ENCODE measurements at places on chromosomes 6 and 20.

DNA sequence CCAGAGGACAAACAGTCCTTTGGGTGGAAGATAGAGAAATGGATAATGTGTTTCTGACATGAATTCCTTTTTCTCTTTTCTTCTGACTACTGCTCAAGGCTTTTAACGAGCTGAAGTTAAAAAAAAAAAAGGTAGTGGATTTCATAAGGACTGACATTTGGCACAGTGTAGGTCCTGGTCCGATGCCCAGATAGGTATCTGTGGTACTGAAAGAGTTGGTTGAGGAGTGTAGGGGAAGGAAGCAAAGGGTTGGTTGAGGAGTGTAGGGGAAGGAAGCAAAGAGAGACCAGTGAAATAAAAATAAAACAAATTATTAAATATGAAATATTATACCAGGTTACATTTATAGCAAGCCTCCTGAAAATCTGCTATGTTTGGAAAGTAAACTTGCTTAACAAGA is 11.8 kb downstream of the UTRN start:
- DNase-seq: no peak

DNA sequence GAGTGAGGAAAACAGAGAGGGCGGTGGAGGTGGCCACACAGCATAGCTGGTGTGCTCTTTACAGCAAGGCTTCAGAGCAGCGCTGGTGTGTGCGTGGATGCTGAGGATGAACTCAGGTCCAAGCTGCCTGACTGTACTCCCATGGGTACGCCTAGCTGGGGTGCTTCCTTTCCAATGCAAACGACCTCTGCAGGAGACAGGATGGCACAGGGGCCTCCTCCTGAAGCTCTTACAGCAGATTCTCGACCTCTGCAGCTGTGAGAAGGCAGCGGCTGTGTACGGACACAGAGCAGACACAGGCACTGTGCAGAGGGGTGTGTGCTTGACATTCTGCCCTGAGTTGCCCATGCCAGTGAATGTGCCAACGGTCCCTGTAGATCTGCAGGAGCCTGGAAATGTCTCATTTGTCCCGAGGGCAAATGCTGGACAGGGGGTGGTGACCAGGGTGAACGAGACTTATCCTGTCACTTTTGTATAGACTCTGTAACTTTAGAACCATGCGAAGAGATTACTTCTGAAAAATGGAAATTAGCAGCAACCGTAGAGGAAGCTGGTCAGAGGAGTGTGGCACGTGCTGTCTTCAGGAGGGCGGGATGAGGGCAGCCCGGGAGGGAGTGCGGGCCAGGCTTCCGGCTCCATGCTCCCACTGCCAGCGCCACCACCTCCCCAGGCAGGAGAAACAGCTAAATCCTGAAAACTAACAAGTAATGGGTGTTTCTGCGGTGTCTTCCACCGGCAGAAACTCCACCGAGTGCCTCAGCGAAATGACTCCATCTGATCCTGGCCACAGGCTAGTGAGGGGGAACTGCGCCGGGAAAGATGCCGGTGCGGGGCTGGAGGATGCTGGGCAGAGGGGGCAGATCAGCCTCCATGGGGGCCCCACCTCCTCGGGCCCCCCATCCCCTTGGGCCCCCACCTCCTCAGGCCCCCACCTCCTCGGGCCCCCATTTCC is 120.9 kb upstream of the RPS6KA2 start:
- no peak for DNase-seq

GRCh38 chr6:116364321-116364720 is 6.4 kb upstream of the DSE start:
- DNase-seq: no peak

- no peak for DNase-seq
These were observed 102.6 kb downstream of the CDC5L start for GRCh38 chr6:44489910-44490604.

DNA sequence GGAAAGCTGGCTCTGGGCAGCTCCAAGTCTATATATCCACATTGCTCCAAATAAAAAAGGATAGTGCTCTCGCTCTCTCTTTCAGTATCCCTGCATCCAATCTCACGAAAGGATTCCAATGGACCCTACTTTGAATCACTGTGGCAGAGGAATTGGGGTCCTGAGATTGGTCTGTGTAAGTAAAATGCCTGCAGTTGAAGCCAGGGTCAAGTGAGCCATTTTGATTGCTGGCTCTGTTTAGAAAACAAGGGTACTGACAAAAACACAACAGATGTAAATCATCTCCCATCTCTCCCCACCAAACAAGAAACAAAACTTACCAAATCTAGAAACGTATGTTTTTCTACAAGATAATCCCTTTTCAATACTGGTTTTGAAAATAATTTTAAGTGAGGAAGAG is 45.6 kb downstream of the RSPO3 start:
- DNase-seq: no peak

DNA sequence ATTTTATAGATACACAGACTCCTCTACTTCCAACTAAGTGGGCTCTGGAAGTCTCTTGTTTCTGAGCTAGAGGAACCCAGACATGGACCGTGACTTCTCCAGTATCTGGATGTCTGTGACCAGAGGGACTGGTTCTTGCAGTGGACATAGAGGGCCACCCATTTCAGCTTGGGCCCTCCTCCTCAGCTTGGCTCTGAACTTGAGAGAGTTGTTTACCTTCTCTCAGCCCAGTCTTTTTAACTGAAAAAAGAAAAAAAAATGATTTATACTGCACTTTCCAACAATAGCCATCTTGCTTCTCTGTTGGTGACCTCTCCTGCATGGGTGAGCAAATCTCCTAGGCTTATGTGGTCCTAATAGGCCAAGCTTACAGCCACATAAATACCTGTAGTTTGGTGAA is 60.3 kb upstream of the TMEM181 start:
- DNase-seq: no peak

- no peak for DNase-seq
These were observed 52.4 kb downstream of the L3MBTL3 start for GRCh38 chr6:130070792-130071191.

- no peak for DNase-seq
These were observed 2.4 kb downstream of the PREP start for GRCh38 chr6:105400501-105400900.

DNA sequence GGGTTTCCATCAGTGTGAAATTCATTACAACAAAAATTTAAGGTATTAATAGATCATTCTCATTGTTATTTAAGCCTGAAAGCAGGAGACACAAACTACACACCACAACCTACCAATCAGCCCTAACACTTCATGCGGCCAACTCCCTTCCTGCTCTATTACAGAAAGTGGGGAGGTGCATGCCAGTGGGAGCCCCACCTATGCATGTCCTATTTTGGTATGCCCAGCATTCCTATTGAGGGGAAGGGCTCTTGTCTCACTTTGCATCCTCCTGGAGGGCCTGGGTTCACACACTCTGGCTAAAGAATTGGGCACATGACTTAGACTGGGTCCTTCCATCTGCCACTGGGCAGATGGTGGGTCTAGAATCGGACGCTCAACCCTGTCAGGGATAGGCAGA is 450.0 kb downstream of the PTPRT start:
- no peak for DNase-seq

DNA sequence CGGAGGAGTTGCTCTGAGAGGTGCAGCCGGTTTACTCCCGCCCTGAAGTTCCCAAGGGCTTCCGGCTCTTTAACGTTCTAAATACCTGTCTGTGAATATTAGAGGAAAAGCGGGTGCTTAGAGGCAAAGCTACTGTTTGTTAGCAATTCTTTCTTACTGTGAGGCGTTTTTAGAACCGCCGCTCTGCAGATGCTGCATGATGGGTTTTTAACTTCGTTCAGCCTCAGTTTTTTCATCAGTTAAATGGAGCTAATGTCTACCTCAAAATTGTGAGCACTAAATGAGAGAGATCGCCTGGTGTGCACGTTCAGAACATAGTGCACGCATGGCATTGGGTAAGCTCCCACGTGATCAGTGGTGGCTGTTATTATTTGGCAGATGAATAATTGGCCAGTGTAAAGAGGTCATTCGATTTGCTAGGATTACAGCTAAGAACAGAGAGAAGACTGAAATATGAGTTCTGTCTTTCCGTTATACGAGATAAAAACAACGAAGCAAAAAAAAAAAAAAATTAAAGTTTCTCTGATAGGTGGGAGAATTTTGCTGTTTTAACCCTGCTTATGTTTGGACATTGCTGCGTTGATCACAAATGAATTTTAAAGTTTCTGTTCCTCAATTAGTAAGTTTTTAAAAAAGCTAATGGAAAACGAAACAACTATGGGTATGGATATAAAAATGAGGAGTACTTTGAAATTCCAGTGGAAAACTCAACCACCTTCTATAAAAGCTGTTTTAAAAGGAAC is 660 bp upstream of the TFB1M start:
- DNase-seq: peak; percentile 77

- DNase-seq: no peak
These were observed 104.8 kb downstream of the ARID1B start for GRCh38 chr6:156881687-156882629.

DNA sequence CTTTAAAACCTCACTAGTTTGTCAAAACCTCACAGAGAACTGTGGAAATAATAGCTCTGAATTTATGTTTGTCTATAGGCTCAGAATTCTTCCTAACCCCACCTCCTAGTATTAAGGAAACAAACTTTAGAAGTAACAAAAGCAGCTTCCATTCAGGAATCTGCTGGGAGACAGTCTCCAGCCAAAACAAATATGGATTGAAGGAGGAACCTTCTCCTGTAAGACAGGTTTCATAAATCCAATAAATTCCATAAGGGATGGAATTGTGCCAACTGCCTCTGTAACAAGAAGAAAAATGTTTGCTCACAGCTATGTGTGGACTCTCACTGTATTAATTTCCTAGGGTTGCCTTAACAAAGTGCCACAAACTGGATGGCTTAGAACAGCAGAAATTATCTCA is 7.5 kb downstream of the SYCP2 start:
- no peak for DNase-seq

- no peak for DNase-seq
These were observed 78.2 kb downstream of the C6orf118 start for GRCh38 chr6:165231177-165231576.

- no peak for DNase-seq
These were observed 9.9 kb upstream of the HEBP2 start for GRCh38 chr6:138393871-138394783.

- no peak for DNase-seq
These were observed 11.2 kb downstream of the SLC13A3 start for GRCh38 chr20:46640044-46640443.

GRCh38 chr6:3343089-3343883 is 84.5 kb downstream of the PSMG4 start:
- DNase-seq: no peak

DNA sequence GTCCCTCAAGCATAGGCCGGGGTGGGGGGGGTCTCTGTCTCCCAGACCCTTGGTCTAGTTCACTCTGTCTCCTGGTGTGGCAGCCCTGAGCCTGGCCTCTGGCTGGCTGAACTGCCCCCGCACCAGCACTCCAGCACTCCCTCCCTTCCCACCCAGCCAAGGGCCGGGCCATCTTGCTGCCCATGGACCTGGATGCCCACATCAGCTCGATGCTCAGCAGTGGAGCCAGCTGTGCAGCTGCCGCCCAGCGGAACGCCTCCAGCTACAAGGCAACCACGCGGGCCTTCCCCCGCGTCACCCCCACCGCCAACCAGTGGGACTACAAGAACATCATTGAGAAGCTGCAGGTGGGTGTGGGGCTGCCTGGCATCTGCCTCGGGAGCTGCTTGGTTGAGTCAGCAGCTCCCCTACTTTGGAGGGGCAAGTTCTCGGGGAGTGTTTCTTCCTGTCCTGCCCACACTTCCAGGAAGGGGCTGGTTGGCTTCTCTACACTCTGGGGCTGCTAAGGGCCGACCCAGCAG is 28.4 kb downstream of the UQCC2 start:
- DNase-seq: peak; percentile 7

DNA sequence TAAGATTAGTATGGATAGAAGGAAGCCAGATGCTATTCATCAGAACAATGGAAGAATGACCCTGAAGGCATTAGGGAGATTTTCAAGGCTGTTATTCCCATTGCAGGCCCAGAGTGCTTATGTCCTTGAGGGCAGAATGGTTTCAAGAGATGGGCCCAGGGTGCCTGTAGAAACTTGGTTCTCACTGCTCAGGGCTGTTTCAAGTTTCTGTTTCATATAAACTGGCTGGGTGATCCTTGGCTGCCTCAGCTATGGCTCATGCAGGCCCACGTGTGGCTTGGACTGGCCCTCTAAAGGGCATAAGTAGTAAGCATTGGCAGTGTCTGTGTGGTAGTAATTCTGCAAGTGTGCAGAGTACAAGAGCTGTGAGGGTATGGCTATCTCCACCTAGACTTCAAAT is 540.9 kb upstream of the MAN1A1 start:
- no peak for DNase-seq

- no peak for DNase-seq
These were observed 4.0 kb downstream of the TMEM200A start for GRCh38 chr6:130369831-130370230.

DNA sequence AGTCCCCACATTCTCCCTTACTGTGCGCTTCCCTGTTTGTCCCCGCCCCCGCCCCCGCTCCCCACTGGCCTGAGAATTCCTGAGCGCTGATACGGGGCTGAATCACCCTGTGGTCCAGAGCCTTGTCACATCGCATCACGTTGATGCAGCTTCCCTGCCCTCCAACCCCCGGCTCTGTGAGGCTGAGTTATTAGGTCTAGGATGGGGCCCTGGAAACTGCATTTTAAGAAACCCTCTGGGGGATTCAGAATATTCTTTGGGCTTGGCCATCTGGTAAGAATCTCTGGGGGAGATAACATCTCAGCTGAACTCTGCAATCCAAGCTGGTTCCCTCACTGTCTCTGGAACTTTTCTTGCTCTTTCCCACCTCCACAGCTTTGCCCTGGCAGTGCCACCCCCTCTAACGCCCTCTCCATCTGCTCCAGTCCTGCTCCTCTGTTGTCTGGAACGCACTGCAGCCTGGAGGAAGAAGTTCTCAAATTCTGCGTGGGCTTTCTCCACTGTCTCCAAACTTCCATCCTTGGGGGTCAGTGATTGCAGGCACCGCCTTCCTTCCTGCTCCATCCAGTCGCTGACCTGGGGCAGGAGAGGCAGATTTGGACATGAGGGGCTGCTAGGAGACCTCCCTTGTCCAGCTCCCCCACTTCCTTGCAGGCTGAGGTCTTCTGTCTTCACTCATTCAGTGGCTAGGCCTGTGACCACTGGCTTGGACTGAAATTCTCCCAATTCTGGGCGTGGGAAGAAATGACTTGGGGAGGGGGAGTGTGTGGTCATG is 42.6 kb downstream of the KIAA1755 start:
- DNase-seq: no peak

- no peak for DNase-seq
These were observed 598.4 kb downstream of the CBLN4 start for GRCh38 chr20:55406891-55407290.

DNA sequence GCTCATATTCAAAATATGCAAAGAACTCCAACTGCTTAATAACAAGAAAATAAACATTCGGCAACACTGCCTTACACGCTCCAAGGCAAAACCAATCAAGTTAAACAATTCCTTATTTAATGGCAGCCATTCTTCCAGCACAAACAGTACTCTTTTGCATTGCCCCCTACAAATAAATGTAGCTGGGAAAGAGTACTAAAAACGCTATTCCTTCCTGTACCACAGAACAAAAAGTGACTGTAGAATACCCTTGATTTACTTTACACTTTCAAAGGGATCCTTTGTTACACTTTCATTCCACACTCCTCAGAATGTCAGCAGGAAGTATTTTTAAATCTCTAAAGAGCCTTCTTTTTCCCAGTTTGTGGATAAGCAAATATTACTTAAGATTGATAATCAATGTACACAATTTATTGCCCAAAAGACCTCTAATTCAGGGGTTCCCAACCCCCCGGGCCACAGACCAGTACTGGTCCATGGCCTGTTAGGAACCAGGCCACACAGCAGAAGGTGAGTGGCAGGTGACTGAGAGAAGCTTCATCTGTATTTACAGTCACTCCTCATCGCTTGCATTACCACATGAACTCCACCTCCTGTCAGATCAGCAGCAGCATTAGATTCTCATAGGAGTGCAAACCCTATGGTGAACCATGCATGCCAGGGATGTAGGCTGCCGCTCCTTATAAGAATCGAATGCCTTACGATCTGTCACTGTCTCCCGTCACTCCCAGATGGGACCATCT is 51.6 kb downstream of the MBOAT1 start:
- no peak for DNase-seq
